Right ventricle myocardium inferior (tissue), 1 donor: ENCODE measurements at places on chromosomes 7 and 10. TPM values are rescaled to one million over a fixed set of nuclear protein-coding genes. Genes with fewer than 3 reads are reported as not detected.

- peak; percentile 78 for DNase-seq
Measured at GRCh38 chr7:7183061-7183837, 905 bp downstream of the C1GALT1 start.

Gene AGAP5
- 2.6 TPM for total RNA-seq

DNA sequence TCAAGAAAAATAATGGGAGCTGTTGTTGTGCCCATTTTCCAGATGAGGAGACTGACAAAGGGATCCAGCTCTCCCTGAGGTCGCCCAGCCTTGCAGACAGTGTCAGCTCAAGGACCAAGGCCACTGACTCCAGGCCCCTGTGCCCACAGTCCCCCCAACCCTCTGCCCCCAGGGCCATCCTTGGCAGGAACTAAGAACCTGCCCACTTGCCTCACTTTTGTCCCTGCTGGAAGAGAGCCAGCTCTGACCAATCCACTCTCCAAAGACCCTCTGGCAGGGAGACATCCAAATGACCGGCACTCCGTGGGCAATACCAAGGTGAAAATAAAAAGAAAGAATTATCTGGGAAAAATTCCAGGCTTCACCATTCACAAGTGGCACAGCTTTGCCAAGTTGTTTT, 101.3 kb downstream of the TCERG1L start:
- no peak for DNase-seq

GRCh38 chr10:124560377-124561105, 98.9 kb downstream of the LHPP start:
- peak; percentile 70 for DNase-seq

- DNase-seq: no peak
Measured at GRCh38 chr7:116327135-116327534, 116.8 kb downstream of the TES start.

- no peak for DNase-seq
Measured at GRCh38 chr7:29569648-29570047, 6.0 kb downstream of the PRR15 start.

Gene KIF11
- total RNA-seq: 1.1 TPM

DNA sequence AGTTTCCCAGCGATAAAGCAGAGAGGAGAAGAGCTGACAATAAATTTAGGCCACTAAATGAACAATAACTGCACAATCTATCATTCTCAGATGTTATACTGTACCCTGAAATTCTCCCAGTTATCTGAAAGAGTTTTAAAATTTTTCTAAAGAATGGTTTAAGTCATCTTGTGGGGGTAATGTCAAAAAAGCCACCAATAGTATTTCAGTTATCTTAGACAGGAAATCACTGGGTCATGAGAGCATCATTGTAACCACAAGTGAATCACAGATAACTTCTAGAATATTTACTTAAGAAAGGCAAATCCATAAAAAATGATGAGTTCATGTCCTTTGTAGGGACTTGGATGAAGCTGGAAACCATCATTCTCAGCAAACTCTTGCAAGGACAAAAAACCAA, 147.1 kb downstream of the DNAJB9 start:
- no peak for DNase-seq

DNA sequence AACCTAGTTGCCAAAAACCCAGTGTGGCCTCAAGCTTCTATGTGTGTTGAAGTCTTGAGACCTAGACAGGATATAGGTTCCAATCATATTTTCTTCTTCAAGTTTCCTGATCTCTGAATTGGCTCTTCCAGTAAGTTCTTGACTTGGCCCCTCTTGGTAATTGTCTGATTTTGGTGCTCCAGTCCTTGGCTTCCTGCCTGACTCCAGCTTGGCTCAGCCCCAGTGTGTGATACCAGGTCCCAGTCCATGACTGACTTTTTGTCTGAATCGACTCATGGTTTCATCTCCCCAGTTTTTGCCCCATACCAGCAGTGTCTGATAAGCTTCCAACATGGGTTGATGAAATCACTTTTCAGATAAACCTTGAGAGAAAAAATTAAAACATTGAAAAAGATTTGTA, 72.3 kb downstream of the FAS start:
- DNase-seq: peak; percentile 76

GRCh38 chr7:33040803-33041516, 21.6 kb downstream of the NT5C3A start:
- no peak for DNase-seq

DNA sequence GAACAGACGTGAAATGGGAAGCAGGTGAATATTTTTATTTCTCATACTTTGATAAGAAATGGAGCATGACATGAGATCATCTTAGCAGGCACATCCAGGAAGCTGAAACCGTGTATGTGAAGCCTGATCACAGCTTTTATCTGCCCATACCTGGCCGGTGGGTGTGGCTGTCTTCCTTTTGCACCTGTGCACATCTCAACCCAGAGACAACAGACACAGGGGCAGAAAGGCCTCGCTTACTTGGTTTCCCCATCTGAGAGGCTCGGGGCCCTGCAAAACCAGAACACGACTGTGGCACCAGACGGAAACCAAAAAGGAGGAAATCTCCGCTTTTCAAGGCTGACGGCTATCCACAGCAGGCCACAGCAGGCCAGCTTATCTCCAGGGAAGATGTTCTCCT, 116.4 kb downstream of the TCERG1L start:
- DNase-seq: no peak
